ENCODE measurements at places on chromosomes 16 and 17.

DNA sequence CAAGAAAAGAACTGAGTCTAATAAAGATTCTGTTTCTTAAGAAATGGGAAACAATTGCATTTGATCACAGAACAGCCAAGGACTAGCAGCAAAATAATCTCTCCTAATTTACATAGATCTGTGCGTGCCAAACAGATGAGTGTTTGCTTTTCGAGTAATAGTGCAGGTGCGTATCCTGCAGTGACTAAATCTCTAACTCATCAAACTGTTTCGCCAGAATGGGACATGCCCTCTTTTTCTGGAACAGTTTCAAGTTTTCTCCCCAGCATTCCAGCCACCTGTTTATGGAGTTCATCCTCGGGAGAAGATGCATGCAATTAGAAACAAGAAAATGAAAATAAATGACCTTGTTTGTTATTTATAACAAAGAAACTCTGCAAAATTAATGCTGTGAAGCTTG, 5.7 kb upstream of the TOX3 start:
- DNase-seq = no peak

DNA sequence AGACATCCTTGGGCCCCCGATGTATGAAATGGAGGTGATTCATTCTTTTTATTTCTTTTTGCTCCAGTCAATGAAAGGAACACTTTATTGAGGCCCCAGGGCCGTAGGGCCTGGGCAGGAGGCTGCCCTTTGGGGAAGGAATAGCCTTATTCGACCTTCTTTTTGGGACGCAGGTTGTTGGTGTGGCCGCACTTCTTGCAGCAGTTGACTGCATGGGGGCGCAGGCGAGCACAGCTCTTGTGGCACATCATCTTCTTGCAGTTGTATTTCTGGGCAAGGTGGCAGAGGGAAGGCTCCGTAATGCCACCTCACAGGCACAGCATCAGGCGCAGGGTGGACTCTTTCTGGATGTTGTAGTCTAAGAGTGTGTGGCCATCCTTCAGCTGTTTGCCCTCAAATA, 50.9 kb downstream of the SIAH1 start:
- no peak for DNase-seq

DNA sequence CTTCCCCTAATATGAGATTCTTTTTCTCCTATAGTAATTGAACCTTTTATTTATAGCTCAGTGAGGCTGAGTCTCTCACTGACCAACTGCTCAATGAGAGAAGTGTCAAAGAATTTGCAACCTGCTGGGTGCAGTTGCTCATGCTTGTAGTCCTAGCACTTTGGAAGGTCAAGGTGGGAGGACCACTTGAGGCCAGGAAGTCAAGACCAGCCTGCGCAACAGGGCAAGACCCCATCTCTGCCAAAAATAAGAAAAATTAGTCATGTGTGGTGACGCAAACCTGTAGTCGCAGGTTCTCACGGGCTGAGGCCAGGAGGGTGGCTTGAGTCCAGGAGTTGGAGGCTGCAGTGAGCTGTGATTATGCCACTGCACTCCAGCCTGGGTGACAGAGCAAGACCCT, 30.9 kb upstream of the CRYBA1 start:
- DNase-seq = no peak

DNA sequence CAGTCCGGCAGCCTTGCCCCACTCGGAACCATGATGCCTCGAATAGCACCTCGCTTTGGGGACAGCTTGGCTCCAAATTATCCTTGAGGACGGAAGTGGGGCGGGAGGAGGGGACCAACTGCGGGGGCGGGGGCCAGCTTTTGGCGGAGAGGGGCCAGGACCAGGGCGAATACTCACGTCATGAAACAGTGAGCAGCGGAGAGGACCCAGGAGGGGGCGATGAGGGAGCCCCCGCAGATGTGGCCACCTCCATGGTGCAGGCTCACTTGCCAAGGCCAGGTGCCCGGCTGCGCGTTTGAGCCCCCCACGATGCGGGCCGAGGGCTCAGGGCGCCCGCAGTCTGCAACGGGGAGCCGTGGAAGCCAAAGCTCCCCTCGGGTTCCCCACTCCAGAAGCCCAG, 970 bp downstream of the PRSS36 start:
- DNase-seq = no peak
